ENCODE measurements at places on chromosomes 5 and 9.

- no peak for DNase-seq
Observed at GRCh38 chr9:20552874-20553557, 69.3 kb downstream of the MLLT3 start.

DNA sequence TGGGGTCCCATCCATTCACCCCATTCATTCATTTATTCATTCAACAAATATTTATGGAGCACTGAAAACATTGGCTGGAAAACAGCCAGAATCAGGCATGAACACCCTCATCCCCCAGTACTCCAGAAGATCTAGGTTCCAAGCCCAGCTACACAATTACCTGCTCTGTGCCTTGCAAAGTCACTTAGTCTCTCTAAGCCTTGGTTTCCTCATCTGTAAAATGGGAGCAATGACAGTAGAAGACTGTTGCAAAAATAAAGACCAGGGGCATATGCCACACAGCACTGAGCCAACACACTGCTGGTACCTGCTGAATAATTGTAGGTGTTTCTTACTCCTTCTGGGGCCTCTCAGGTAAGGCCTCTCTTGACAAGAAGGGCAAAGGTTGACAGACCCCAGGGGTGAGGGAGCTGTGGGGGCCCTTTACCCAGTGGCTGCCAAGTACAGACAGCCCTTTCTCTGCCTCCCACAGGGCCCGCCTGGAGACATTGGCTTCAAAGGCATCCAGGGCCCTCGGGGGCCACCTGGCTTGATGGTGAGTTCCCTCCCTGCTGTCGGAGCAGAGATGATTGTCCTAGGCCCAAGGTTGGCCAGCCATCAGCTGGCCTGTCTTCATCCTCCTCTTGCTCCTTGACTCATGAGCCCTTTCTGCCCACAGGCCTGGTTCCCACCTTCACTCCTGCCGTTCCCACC is 22.6 kb upstream of the ORM1 start:
- DNase-seq: no peak

DNA sequence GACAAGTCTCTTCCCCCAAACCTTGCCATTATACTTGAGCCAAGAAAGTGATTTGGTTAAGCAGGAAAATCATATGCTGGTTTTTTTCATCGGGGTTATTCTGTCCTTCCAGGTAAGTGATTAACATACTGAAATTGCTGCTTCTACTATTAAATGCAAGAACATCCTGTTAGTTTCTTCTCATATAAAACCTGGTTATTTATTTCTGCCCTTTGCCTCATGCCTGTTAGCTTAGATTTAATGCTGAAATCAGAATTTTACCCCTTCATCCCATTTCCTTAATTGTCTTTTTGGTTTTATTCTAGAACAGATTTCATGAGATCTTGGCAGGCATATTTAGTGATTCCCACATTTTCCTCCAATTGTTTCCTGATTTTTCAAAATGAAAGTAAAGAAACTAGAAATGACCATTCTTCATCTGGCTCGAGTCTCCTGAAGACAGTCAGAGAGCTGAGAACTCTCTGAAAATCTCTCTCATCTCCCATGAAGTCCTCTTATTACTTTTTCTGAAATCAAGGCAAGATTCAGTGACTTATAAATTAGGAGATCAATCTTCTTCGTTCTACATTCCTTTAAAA is 132.9 kb downstream of the NFIB start:
- no peak for DNase-seq

GRCh38 chr9:6938873-6939272 is 181.1 kb downstream of the KDM4C start:
- DNase-seq: no peak

DNA sequence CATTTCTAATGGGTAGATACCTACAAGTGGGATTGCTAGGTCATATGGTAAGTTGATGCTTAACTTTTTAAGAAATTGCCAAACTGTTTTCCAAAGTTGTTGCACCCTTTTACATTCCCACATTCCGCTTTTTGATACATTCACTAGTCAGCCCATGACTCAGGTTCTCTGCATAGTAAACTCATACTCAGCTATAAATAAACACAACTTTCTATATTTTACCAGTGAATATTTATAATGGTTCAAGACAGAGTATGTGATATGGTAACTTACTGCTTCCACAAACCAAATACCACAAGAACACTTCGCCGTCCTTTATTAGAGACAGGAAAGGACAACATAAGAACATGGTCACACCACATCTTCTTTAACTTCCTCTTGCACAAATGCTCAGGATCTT is 54.0 kb downstream of the PLPP1 start:
- no peak for DNase-seq

DNA sequence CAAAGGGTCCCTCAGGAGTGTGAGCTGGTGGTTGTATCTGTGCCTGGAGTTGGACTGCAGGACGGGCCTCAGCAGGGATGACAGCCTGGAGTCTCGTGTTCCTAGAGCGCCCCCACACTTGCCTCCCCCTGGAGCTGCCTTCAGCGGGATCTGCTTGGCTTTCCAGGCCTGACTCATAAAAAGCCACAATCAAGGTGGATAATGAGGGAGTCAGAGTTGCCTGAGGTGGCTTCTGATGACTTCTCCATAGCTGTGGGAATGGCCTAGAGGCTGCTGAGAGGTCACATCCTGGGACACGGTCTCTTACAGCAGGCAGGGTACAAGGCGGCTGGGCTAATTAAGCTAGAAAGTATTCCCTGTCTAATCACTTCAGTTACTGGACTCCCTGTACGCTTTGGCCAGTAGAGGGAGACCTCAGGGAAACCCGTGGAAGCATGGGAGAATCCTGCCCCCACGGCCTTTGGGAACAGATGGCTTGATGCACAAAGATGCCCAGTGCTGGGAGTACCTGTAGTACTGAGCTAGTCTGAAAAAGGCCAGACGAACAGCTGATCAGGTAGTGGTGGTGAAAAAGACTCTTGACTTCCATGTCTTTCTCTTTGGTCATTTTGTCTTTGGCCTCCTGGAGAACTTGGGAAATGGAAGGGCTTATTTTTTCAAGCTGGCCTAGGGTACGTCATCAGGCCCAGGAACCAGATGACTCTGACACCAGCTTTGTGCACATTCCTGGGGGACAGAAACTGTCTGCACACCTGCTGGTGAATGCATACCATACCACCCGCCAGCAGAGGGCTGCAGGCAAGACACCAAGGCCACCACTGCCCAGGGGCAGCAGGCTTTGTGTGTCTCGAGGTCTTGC is 16.1 kb upstream of the FRRS1L start:
- no peak for DNase-seq

DNA sequence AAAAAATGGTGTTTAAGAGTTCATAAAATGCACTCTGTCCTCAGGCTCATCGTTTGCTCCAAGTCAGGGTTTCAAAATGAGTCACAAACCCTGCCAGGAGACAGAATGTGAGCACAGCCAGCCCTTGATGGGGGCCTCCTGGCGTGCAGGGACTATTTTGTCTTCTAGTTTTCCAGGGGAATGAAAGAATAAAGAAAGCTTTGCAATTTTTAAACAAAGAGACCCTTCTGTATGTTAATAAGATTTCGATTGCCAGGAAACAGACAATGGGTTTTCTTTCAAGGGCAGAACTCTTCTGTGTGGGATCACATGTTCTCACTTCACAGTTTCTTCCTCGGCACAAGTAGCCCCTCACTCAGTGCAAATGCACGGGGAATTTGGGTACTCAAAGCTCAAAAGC is 121.4 kb upstream of the C6 start:
- no peak for DNase-seq

- no peak for DNase-seq
Observed at GRCh38 chr5:377326-377981, 55.9 kb downstream of the AHRR start.

GRCh38 chr9:30329431-30329830 is 2055.0 kb upstream of the ACO1 start:
- DNase-seq: no peak

GRCh38 chr9:135887585-135888050 is 19.7 kb downstream of the CAMSAP1 start:
- DNase-seq: no peak

DNA sequence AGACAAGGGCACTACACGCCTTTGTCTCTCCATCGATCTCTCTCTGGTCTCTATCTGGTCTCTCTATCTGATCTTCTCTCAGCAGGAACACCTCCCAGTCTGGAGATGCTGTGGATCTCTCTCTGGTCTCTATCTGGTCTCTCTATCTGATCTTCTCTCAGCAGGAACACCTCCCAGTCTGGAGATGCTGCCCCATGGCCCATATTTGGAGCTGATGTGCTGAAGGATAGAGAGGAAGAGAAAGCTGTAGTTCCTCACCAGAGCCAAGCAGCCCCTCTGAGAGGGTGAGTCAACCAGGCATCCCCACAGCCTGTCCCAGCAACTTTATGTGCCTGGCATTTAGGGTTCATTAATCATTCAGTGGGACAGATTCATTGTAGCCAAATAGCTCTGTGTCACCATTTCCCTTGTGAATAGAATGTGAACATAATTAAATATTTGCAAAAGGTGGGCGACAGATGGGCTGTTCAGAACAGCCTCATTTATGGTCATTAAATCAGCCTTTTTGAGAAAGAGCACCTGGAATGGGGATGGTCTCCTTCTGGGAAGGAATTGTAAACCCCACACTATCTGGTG is 189.3 kb upstream of the MAST4 start:
- no peak for DNase-seq

DNA sequence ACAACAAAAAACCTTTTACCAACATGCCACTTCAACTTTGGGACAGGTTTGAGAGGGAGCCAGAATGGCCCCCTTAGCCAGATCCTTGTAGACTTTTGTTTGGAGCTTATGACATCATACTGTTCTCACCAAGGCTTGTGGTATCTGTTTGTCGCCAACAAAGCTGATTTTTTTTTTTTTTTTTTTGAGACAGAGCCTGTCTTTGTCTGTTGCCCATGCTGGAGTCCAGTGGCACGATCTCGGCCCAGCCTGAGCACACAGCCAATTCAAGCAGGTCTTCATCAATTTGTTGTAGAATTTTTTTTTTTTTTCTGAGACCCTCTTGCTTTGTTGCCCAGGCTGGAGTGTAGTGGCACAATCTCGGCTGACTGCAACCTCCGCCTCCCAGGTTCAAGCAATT is 26.4 kb upstream of the NTNG2 start:
- DNase-seq: no peak

GRCh38 chr5:99058466-99058865 is 129.7 kb upstream of the CHD1 start:
- no peak for DNase-seq

- DNase-seq: peak; percentile 2
Observed at GRCh38 chr5:89255845-89256463, 373.0 kb upstream of the MEF2C start.

GRCh38 chr5:35443803-35444595 is 173.7 kb upstream of the SPEF2 start:
- DNase-seq: no peak

DNA sequence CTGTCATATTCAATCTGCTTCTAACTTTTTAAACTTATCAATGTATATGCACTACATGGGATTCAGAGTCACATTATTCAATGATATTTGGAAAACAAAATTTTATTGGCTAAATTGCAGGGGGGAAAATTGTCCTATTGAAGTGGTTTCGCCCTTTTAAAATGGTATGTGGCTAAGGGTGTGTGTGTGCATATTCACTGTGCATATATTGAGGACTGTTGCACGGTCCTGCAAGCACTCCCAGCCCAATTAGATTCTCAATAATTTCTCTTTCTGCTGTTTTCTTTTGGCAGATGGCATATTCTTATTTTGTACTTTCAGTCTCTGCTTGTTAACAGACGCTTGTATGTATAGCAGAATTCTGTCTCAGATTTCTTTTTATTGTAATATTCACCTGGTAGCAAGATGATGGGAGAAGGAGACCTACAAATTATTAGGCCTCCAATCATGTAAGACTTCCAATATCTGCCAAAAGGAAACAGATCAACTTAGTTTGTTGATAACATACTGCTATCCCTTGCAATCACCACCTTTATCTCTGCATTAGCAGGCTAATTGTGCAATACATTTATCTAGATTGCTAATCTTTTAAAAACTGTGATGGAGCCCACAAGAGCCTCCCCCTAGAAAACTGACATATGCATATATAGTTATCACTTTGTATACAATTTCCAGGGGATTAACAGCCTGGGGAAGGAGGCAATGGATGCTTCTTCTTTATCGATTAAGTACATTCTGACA is 411.5 kb downstream of the PLK2 start:
- no peak for DNase-seq

DNA sequence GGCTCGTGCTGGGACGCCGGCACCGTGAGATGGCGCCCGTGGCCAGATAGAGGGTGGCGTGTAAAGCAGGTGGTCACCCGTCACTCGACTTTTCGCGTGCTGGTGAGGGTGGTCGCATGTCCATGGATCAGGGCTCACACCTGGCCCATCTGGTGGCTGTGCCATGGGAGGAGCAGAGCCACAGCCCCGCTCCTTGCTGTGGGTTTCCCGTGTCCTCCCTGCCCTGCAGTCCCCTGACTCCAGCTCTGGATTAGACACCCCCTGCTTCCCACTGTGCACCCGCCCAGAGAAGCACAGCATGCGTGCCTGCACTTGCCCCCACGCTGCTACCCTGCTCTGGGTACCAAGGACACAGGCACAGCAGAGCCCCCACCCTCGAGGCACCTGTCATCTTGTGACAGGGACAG is 1.8 kb upstream of the TMEM250 start:
- no peak for DNase-seq

GRCh38 chr5:3542769-3543168 is 52.9 kb upstream of the IRX1 start:
- no peak for DNase-seq

DNA sequence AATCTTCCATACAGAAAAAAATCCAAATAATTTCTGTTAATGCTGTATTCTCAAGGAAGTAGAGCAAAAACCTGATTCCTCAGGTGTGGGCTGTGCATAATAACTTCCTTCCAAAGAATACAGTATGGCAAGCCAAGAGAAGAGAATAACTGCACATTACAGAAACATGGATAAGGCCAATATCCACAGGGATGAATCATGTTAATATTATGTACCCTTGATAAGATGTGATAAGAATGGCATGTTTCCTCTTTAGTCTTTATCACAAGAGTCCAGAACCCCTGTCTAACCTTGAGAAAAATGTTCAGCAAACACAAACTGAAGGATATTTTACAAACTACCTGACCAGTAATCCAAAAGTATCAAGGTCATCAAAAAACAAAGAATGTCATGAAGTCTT is 795.8 kb downstream of the SEMA5A start:
- DNase-seq: no peak

DNA sequence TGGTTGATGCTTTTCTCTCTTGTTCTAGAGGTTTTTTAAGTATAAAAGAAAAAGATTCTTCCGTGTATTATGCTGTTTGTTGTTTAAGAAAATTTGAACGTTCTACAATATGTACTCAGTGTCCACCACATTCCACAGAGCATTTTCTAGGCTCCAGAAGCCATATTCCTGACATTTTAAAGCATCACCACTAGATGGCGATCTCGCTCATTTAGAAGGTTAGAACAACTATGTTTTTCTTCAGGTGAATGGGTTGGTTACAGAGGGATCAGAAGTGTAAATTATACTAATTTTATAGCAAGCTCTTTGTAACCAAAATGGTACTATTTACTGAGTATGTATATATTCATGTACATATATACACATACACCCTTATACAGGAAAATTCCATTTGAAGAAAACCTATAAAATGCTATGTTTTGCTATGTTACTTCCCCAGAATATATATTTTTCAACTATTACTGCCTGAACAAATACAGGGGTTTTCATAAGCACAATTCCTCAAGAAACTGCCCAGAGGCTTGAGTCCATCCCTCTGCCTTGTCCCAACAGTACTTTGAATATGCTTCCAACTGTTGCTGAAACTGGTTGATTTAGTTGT is 284.3 kb downstream of the CCDC171 start:
- peak; percentile 39 for DNase-seq

GRCh38 chr5:40356248-40356647 is 323.5 kb upstream of the PTGER4 start:
- no peak for DNase-seq

GRCh38 chr9:84697509-84698114 is 28.1 kb downstream of the NTRK2 start:
- no peak for DNase-seq

Data from NCI-H1436 (cell line).